T-helper 9 cell (primary cell): ENCODE measurements at places on chromosomes 1 and 21.

DNA sequence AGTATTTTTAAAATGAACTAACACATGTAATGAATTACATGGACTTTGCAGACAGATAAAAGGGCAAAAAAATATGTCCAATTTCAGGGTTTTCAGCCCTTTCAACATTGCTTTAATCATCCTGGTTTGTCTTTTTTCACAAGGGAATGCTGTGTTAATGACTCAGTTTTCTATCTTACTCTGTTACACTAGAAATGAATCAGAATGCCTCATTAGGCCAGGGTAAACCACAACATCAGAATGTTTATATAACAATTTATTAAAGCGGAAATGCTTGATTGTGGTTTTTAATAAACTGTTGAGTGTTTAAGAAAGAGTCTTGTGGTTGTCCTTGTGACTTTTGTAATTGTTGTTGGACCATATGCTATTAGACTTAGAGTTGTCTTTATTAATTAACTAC lies 13.5 kb downstream of the GORAB start:
- DNase-seq = no peak

- no peak for DNase-seq
Observed at GRCh38 chr1:6970221-6970620, 185.0 kb downstream of the CAMTA1 start.

GRCh38 chr1:47948126-47948525 lies 49.1 kb downstream of the TRABD2B start:
- no peak for DNase-seq

GRCh38 chr1:2121101-2121691 lies 71.0 kb downstream of the PRKCZ start:
- DNase-seq = no peak

DNA sequence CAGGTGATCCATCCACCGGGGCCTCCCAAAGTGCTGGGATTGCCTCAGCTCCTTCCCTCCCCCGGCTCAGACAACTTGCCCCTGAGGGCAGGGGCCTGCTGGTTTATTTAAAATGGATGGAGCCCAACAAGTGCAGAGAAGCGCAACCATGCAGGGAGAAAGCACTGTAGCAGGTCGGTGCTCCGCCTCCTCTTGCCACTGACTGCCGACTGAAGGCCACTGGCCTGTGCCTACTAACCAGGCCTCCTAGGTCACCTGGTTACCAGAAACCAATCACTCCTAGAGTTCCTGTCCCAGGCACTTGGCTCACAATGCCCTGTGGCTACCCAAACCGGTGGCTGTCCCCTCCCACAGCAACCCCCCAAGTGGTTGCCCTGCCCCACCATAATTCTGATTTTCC lies 35.9 kb downstream of the ZNF695 start:
- DNase-seq = no peak

- DNase-seq = no peak
Observed at GRCh38 chr1:168340781-168341482, 60.3 kb downstream of the TBX19 start.

DNA sequence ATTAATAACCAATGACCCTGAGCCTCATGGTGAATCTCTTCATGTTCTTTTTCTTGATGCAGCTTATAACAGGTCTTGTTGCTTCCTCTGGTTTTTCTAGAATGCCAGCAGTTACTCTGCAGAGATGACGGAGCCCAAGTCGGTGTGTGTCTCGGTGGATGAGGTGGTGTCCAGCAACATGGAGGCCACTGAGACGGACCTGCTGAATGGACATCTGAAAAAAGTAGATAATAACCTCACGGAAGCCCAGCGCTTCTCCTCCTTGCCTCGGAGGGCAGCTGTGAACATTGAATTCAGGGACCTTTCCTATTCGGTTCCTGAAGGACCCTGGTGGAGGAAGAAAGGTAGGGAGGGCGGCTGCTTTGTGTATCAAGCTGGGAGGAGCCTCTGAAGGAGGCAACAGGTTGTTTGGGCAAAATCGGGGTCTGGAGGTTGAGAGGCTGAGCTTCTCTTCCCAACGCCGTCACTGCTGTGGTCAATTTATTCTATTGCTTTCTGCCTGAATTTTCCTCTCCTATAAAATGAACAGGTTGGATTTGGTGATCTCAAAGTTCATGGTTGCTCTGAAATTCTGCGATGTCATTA lies 6.7 kb downstream of the ABCG1 start:
- DNase-seq = no peak

DNA sequence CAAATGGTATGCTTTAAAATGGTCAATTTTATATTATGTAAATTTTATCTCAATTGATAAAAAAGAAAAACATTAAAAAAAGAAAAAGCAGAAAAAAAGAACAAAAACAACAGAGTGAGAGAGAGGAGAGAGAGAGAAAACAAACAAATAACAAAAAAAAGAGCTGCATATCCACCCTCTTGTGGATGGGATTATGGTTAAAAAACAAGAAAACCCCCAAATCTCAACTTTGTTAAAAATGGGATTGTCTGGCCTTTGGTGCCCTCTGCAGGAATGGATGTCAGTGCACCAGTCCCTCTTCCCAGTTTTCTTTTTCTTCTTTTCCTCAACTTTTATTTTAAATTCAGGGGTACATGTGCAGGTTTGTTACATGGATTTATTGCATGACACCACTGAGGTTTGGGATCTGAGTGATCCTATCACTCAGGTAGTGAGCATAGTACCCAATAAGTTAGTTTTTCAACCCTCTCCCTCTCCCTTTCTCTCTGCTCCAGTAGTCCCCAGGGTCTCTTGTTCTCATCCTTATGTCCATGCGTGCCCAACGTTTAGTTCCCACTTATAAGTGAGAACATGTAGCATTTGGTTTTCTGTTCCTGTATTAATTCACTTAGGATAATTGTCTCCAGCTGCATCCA lies 28.1 kb downstream of the RNF187 start:
- peak; percentile 26 for DNase-seq

DNA sequence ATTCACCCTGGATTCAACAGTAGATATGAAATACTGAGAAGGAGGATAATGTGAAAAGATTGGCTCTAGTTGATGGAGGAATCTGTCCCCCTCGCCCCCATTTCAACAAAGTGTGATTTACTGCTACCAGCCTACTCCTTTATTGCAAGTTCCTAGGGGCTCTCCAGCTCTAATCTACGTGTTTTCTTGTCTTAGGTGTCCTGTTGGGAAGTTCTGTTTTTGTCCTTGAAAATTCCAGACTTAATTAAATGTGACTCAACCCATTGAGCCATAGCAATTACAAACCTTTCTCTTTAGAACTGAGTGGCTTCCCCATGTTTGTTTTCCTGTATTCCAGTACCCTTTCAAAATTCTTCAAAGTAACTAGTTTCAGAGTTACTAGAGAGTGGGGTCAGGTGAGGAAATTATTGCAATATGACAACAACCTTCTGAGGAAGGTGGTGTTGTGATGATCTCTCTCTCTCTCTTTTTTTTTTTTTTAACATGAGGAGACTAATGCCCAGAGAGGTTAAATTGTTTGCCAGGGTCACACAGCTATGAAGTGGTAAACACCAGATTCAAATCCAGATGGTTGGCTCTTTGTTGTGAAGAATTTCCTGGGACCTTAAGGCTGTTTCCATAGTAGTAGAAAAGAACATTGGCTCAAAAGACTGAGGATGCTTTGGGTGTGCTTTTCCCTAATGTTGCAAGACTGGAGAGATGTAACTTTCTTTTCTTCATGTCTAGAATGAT lies 3.5 kb downstream of the RGL1 start:
- no peak for DNase-seq

GRCh38 chr1:220552672-220553260 lies 24.8 kb downstream of the MARK1 start:
- no peak for DNase-seq

GRCh38 chr1:56676571-56677035 lies 31.5 kb downstream of the PRKAA2 start:
- no peak for DNase-seq

GRCh38 chr1:64492424-64492823 lies 22.5 kb downstream of the CACHD1 start:
- DNase-seq = no peak

- no peak for DNase-seq
Observed at GRCh38 chr1:6370006-6370405, 23.6 kb downstream of the ACOT7 start.

- DNase-seq = no peak
Observed at GRCh38 chr21:28410256-28410655, 582.4 kb downstream of the LTN1 start.

DNA sequence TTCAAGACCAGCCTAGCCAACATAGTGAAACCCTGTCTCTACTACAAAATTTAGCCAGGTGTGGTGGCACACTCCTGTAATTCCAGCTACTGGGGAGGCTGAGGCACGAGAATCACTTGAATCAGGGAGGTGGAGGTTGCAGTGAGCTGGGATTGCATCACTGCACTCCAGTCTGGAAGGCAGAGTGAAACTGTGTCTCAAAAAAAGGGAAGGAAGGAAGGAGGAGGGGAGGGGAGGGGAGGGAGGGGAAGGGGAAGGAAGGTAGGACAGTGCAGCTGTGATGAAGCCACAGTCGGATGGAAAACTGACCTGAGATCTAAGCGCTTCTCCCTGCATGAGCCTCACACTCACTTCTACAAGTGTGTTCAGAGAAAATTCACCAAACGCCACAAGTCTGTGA lies 22.0 kb upstream of the FHAD1 start:
- no peak for DNase-seq

GRCh38 chr21:34599534-34600101 lies 15.3 kb downstream of the RCAN1 start:
- no peak for DNase-seq

- no peak for DNase-seq
Observed at GRCh38 chr1:183879494-183879893, 74.6 kb downstream of the RGL1 start.

- DNase-seq = no peak
Observed at GRCh38 chr1:9510130-9510529, 29.1 kb upstream of the SLC25A33 start.

- no peak for DNase-seq
Observed at GRCh38 chr1:163072658-163073057, 3.5 kb downstream of the RGS4 start.

GRCh38 chr1:66502086-66502485 lies 31.9 kb upstream of the SGIP1 start:
- no peak for DNase-seq

DNA sequence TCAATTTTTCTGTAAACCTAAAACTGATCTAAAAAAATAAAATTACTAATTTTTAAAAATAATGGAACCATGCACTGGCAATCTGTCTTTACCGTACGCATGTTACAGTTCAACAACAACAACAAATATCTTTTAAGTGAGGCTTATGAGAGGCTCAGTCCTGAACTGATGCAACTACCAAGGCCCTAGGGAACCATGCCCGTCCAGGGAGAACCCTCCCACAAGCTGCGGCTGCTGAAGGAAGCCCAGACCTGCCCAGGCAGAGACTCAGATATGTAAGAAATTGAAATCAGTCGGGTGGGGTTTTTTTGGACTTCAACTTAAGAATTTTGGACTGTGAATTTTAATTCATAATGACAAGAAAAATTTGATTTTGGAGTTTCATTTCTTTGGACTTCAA lies 91.1 kb downstream of the NPHP4 start:
- no peak for DNase-seq

GRCh38 chr1:221089803-221090202 lies 210.6 kb downstream of the HLX start:
- no peak for DNase-seq

DNA sequence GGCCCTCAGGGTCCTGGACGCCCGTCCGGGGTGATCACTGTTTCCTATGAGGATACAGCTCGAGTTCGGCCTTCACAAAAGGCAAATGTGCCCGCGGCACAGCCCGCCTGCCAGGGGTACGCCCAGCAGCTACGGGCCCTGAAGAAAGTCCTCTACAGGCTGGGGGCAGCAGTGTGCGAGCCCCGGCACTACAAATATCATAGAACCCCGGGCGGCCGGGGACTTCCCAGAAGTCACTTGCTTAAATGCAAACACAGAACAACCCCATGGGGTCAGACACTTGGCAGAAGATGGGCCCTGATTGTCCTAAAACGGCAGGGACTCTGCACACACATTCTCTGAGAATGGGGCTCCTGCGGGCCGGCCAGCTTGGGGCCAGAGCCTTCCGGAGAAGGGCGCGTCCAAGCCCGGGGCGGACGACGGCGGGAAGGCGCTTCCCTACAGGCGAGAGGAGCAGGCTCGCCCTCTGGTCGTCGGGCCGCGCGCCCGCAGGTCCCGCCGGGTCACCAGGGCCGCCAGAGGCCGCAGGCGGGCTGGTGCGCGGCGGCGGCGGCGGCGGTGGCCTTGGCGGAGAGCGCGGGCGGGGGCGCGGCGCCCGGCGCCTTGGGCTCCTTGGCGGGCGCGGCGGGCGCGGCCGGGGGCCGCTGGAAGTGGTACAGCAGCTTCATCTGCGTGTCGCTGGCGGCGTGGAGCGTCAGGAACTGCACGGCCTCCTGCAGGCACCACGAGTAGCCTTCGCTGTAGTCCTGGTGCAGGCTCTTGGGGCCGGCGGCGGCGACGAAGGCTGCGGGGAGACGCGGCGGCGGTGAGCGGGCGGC lies 888 bp downstream of the HES5 start:
- peak; percentile 34 for DNase-seq

- no peak for DNase-seq
Observed at GRCh38 chr1:43481491-43481890, 27.8 kb upstream of the HYI start.

GRCh38 chr1:197171531-197171930 lies 25.1 kb upstream of the ASPM start:
- no peak for DNase-seq

GRCh38 chr1:51472359-51472758 lies 46.7 kb downstream of the EPS15 start:
- DNase-seq = no peak

DNA sequence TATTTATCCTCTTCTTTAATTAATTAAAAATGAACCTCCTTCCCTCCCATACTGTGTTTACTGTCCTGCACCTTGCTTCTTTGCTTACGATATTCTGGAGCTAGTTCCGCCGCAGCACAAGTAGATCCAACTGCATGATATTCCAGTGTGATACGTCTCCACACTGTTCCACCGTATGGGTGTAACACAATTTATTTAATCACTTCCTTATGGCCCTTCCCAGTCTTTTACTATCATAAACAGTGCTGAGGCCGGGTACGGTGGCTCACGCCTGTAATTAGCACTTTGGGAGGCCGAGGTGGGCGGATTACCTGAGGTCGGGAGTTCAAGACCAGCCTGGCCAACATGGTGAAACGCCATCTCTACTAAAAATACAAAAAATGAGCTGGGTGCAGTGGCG lies 25.7 kb downstream of the CNST start:
- DNase-seq = no peak

DNA sequence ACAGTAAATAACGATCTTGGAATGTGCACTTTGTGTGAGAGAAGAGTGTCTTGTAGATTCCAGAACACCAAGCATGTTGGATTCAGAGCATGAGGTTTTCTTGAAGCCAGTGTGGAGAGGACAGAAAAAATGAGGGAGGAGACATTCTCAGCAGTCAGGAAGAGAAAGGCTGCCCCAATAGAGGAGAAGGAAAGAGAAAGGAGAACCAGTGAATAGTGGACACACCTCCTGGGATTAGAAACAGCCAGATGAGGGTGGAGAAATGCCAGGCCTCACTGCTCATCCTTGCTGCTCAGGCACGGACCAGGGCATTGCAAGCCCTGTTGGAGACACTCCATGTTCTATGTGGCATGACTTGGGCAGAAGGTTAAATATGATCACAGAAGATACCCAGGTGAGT lies 69.0 kb upstream of the KAZN start:
- DNase-seq = no peak
